ENCODE measurements at places on chromosomes 7 and 10.
A peak's percentile ranks its signal among the peaks of the same experiment; 100 is the strongest.

GRCh38 chr7:135980665-135981180, 3.6 kb upstream of the MTPN start:
- no peak for DNase-seq

GRCh38 chr7:101216860-101217387, 457 bp downstream of the PLOD3 start:
- no peak for DNase-seq

- DNase-seq: no peak
These were observed 112.1 kb downstream of the AKR1D1 start for GRCh38 chr7:138188290-138188858.

DNA sequence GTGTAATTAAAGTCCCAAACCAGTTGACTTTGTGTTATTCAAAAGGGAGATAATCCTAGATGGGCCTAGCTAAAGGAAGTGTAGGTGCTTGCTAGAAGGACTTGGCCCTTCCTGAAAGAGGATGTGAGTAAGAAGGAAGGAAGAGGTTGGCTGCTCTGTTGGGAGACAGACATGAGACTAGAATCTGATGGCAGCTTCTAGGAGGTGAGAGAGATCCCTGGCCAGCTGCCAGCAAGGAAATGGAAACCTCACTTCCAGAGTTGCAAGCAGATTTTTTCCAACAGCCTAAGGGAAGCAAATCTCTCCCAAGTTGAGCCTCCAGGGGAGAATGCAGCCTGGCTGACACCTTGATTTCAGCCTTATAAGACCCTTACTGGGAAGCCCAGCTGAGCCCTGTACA, 368.4 kb upstream of the ZMIZ1 start:
- DNase-seq: no peak

GRCh38 chr7:37665352-37666022, 18.1 kb upstream of the GPR141 start:
- DNase-seq: no peak

DNA sequence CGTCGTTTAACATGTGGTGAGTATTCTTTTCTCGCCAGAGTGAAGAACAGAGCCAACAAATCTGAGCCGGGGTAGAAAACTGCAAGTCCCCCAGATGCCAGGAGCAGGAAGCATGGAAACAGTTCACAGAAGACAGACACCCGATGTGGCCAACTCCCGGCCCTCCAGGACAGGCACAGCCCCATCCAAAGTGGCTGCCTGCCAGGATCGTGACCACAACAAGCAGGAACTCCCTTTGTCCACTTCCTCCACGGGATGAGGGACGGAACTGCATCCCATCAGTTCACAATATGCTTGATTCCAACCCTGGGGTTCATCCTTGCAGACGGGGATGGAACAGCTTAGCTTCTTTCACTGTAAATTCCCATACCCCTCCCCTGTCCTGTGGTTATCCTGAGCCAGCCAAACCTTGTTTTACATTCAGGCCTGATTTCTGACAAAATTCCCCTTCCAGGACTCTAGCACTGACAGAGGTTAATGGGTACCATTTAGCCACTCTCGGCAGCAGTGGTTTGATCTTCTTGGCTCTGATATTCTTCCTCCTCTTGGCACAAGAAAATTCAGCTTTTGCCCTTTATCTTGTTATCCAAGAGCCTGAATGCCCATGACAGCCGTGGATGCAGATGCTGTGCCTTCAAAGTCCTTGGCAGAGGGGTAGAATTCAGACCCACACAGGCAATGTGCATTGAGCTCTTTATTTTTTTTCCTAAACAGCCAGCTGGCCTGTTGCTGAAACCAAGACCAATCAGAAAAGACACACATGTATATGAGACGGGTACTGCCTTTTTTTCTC, 105.5 kb upstream of the FAM204A start:
- DNase-seq: no peak

DNA sequence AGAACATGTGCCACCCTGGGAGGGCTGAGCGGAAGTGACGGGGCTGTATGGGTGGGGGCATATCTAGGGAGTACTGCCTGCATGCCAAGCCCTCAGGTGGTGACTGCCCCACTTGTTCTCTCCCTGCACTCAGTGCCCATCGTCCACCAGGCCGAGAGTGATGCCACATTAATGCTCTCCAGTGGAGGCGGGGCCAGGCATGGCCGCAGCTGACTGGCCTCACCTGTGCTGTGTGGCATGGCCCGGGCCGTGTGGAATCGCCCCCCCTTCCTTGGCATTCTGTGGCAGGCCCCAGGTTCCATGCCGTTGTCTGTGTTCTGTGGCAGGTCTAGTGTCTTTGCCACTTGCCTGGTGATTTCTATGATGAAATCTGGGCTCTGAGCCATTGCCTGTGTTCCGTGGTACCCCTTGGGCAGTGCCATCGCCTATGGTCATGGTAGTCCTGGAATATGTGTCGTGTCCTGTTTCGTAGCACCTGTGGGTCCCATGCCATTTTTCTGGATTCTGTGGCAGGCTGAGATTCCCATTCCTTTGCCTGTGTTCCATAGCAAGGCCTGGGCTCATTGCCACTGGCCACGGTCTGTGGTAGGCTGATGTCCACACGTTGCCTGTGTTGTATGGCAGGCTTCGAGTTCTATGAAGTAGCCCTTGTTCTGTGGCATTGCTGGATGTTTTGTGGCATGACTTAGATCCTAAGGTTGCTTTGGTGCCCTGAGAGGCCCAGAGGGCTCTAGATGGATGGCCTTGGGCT, 8.9 kb downstream of the FLNC start:
- DNase-seq: no peak

GRCh38 chr7:144653449-144653848, 182.4 kb downstream of the TPK1 start:
- no peak for DNase-seq

- DNase-seq: no peak
These were observed 245.2 kb downstream of the TNS3 start for GRCh38 chr7:47336472-47337425.

DNA sequence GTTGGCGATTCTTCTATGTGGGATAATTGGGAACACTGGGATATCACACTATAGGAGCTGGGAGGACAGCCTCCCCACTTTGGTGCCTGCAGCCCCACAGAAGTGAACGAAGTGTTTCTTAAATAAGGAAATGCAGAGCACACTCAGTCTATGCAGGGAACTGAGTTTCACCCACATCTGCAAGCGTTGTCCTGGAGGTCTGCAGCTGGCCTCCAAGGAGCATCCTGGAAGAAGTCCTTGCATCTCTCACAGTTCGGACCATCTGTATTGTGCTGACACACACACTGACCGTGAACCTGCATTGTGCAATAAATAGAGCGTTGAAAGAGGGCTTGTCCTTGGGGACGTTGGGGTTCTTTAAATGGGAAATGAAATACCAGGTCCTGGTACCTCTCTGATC, 25.8 kb downstream of the LAMB4 start:
- no peak for DNase-seq

DNA sequence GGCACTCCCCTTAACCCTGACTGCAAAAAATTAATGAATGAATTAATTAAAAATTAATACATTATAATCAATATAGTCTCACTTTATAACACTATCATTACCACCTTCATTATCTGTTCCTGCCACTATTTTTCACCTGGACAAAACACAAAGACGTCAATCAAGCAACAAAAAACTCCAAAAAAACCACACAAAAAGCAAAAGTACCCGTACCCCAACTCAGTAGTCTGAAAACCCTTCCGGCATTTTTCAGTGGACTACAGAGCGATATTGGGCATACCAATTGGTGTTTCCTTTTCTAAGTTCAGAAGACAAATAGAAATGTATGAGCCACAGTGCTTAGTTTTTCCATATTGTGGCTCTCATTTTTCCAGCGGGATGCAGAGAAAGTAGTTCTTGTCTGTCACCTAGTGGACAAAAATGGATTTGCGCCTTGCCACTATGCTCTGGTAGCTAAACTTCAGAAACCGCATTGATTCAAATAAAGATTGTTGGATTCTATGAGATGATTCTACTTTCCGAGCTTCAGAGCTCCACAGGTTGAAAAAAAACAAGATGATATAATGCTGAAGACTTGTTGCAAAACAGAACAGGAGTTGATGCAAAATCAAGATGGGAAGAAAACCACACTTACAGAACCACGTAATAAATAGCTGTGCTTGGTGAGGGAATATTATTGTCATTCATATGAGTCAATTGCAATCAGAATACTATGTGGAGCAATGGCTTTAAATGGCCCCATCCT, 50.6 kb upstream of the ITGB1 start:
- peak; percentile 83 for DNase-seq

DNA sequence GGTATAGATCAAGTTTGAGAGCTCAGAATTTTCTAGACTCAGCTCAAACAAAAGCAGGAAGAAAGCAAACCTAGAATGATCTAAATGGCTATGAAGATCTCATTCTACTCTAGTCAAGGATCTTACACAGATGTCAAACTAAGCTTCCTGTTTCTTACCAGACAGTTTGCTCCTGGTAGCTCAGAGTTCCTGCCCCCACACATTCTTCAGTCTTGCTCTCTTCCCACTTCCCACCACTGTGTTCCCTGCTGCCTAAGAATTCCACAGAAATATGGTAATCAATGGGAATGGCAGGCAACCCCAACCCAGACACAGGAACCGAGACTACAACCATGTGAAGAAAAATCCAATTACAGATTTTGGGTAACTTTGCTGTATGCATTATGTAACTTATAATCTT, 133.4 kb upstream of the PTN start:
- no peak for DNase-seq

GRCh38 chr7:90958647-90959046, 305.6 kb upstream of the FZD1 start:
- DNase-seq: no peak

GRCh38 chr10:130727766-130728490, 583.6 kb downstream of the TCERG1L start:
- DNase-seq: no peak

Measured in stimulated activated effector memory CD8-positive, alpha-beta T cell treated with anti-CD3 and anti-CD28 coated beads, Interleukin-12 subunit alpha, Interleukin-12 subunit beta, amount 100 ng/mL, for 72 hours (primary cell).